ENCODE measurements at places on chromosomes 6 and 20.

GRCh38 chr20:40446888-40447287, 242.1 kb downstream of the MAFB start:
- DNase-seq: no peak

- DNase-seq: peak; percentile 15
Measured at GRCh38 chr6:149031859-149032598, 285.2 kb downstream of the UST start.

DNA sequence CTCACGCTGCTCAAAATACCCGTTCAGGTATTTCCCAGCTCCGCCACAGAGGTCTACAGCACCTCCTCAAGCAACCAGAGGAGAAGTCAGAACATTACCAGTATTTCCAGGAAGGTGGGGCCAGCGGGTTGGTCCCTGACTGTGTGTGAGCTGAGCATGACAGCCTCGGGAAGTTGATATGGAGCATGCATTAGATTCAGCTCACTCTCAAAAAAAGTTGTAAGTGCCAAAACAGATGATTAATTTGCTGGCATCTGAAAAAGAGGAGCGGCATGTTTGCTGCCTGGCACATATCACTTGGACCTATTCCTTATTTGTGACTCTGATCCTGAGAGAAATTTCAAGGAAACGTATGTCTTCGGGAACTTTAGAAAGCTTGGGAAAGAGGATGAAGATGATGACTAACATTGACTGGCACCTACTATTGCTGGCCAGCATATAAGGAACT, 32.3 kb downstream of the ELOVL2 start:
- no peak for DNase-seq

GRCh38 chr20:33408716-33409654, 7.7 kb upstream of the CDK5RAP1 start:
- DNase-seq: no peak

- peak; percentile 14 for DNase-seq
Measured at GRCh38 chr6:13924146-13924948, 405 bp upstream of the RNF182 start.

- DNase-seq: no peak
Measured at GRCh38 chr20:55271371-55271770, 733.9 kb downstream of the CBLN4 start.
